Fibroblast of mammary gland (primary cell): ENCODE measurements at places on chromosomes 1 and 21.

DNA sequence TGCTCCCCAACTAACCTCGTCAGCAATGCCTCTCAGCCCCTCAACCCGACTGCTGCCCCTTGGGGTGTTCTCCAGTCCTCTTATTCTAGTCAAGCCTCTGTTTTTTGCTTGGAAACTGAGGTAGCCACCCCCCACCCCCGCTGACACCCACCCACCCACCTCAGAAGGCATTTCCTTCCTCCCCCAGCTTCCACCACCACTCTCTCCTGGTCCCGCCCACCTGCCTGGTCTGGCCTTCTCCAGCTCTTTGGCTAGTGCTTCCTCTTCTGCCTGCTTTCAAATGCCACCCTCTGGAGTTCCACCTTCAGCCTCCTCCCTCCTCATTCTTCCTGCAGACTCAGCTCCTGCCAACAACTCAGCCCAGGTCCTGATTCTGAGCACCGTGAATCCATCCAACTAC lies 35.3 kb downstream of the OLFML2B start:
- no peak for DNase-seq

DNA sequence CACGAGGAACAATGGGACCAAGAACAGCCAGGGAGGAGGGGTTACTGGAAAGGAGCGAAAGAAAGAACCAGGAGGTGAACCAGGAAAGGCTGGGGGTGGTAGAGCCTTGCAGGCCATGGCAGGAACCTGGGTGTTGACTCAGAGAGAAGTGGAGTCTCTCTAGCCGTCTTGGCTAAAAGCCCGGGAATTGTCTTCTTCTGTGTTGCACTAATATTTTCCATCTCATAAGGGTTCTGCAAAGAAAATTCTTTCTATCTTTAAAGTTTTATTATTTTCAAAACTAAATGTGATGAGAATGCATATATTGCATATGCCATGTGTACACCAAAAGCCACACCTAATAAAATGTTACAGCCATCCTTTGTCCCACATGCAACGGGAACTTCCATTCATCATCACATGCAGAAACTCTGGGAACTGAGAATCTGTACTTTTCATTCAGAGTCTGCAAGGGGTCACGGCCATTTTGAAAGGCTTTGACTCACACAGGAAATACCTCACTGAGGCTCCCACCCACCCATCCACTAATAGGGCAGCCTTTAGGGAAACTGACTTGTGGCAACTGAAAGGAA lies 38.0 kb downstream of the ERG start:
- DNase-seq, result peak; percentile 42

- no peak for DNase-seq
These were observed 12.3 kb downstream of the KAZN start for GRCh38 chr1:14610761-14611160.

- peak; percentile 53 for DNase-seq
These were observed 16.9 kb upstream of the MTF2 start for GRCh38 chr1:93061895-93062792.

- no peak for DNase-seq
These were observed 804.4 kb downstream of the BRINP3 start for GRCh38 chr1:189673217-189673616.

- peak; percentile 49 for DNase-seq
These were observed 24.7 kb upstream of the HMGN1 start for GRCh38 chr21:39373634-39374033.

- no peak for DNase-seq
These were observed 1615.8 kb downstream of the PLA2G4A start for GRCh38 chr1:188444526-188444925.

- DNase-seq, result no peak
These were observed 77.5 kb downstream of the LPGAT1 start for GRCh38 chr1:211752951-211753486.

DNA sequence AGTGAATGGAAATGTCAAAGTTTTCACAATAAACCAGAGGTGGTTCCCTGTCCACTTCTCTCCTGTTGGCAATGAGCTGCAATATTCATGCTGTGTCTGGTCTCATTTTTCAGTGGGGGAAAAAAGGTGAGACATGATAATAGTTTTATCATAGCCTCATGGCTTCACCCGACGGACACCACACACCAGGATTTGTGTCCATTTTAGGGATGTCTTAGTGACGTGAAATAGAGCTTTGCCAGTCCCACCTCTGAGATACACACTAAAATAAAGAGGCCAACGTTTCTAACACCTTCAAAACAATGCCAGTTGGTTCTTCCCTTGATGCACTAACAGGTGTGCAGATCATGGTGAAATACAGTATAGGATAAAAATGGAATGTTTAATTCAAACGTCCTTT lies 91.5 kb upstream of the TLR5 start:
- no peak for DNase-seq

DNA sequence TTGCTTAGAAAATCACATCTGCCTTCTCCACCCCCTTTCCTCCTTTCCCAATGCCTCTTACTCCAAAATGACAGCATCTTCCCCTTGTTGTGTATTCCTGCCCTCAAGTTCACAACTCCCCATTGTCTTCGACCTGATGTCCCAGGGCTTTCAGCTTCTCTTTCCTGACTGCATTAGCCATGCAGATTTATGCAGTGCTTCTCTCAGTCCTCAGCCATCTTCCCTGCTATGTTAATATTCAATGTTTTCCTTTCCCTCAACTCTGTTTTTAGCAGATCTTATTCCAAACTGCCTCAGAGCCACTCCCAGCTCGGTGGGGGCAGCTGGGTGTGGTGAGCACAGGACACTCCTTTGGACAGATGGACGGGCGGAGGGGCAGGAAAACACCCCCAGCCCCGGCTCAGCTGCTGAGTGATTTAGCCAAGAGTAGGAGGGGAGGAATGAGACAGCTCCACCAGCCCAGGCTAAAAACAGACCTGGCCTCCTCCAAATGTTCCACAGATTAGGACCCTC lies 71.0 kb downstream of the CD2 start:
- DNase-seq, result no peak

DNA sequence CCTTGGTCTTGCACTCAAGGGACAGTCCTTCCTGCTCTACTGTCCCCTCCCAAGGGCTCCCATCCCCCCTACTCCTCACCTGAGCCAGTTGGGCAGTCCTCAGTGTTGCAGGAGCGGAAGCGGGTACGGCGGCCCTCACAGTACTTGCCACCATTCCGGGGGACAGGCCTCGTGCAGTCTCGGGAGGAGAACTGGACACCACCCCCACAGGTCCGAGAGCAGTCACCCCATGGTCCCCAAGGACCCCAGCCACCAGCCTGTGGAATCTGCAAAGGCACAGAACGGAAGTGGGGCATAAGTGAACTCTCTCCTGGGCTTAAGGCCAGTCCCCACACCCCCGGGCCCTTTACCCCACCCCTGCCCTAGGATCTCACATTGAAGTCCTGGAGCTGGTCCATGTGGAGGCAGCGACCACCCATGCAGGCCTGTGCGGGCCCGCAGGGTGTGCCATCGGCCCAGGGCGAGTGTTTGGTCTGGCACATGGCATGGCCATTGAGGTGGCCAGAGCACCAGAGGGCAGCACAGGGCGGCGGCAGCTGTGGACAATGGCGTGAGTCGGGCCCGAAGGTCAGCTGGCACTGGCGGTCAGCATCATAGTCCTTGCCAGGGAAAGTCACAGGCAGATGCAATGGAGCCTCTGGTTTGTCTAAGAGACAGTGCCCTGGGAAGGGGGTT lies 5.2 kb downstream of the ADAMTS4 start:
- peak; percentile 49 for DNase-seq

- DNase-seq, result no peak
These were observed 10.4 kb downstream of the FGR start for GRCh38 chr1:27624467-27625178.

- no peak for DNase-seq
These were observed 50.4 kb upstream of the NRDC start for GRCh38 chr1:51928896-51929295.

- DNase-seq, result no peak
These were observed 6.3 kb downstream of the CLDN8 start for GRCh38 chr21:30209601-30210000.

GRCh38 chr1:207077470-207078377 lies 10.9 kb upstream of the C4BPB start:
- peak; percentile 81 for DNase-seq

GRCh38 chr1:211579440-211580302 lies 710 bp upstream of the SLC30A1 start:
- DNase-seq, result no peak

- DNase-seq, result no peak
These were observed 22.4 kb upstream of the ZFYVE9 start for GRCh38 chr1:52119301-52120079.

- no peak for DNase-seq
These were observed 9.9 kb upstream of the NPHP4 start for GRCh38 chr1:6001992-6002576.

- DNase-seq, result peak; percentile 51
These were observed 52.4 kb upstream of the SSX2IP start for GRCh38 chr1:84742653-84743052.

DNA sequence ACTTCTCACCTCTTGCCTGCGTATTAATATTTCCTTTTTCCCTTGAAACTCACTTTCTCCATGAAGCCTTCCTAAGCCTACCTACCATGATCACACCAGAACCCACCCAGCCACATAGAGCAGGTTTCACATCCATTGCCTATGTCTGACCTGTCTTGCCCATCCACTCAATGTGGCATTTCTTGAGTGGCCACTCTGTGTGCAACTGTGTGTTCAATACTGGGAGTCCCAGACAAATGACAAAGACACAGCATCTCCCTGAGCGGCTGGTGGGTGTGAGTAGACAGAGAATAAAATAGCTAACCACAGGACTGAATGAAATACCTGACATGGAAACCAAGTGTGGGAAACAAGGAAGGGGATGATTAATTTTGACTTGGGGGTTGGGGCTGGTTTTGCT lies 3.1 kb downstream of the PTGFRN start:
- DNase-seq, result no peak

GRCh38 chr1:160206036-160206389 lies 829 bp downstream of the PEA15 start:
- DNase-seq, result peak; percentile 66

GRCh38 chr1:30808067-30808662 lies 50.6 kb upstream of the LAPTM5 start:
- DNase-seq, result no peak

GRCh38 chr1:15429701-15430149 lies 8.5 kb upstream of the CTRC start:
- peak; percentile 79 for DNase-seq

DNA sequence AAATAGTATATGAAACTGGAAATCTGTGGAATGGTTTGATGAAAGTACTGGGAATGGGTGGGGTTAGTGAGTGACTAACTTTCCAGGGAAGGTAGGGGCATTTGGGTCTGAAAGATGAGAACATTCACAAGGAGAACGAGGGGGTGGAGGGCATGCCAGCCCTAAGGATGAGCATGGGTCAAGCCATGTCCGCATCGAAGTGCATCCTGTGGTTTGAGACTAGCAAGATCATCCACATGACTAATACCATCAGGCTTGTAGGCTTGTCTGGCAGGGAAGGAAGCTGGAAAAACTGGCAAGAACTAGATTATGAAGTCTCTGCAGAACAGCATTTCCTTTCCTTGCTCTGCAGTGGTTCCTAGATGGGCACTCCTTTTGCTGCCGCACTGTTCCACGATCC lies 70.4 kb upstream of the UBE2U start:
- peak; percentile 100 for DNase-seq

DNA sequence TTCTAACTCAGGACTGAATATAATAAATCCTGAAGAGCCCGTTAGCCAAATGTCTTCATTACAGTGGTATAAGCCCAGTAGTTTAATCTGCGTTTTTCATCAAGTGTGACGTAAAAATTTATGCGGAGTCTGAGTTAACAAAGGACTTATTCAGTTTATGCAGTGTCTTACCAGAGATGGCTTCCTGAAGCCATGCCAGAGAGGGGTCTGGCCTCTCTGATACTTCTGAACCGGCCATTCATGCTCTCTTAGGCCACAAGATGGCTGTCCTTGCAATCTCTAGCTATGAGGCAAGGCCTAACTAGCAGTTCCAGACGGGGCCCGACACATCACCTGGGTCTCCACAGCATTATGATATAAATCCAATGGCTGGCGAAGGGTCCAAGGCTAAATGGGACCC lies 101.4 kb downstream of the TEX35 start:
- DNase-seq, result no peak

DNA sequence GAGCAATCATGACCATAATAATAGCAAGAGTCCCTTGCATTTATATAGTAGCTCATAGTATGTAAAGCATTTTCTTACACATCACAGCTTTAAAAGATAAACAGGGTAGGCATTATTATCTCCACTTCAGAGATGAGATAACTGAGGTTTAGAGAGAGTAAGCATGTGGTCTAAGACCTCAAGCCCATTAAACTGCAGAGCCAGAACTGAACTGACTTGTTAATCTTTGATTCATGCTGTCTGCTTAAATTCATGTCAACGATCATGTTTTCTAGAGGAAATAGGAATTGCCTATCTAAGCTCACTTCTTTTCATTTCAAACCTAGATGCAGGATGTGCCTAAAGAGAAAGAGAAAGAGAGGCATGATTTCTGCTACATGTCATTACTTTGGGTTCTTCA lies 524.8 kb downstream of the PTPRC start:
- DNase-seq, result no peak

DNA sequence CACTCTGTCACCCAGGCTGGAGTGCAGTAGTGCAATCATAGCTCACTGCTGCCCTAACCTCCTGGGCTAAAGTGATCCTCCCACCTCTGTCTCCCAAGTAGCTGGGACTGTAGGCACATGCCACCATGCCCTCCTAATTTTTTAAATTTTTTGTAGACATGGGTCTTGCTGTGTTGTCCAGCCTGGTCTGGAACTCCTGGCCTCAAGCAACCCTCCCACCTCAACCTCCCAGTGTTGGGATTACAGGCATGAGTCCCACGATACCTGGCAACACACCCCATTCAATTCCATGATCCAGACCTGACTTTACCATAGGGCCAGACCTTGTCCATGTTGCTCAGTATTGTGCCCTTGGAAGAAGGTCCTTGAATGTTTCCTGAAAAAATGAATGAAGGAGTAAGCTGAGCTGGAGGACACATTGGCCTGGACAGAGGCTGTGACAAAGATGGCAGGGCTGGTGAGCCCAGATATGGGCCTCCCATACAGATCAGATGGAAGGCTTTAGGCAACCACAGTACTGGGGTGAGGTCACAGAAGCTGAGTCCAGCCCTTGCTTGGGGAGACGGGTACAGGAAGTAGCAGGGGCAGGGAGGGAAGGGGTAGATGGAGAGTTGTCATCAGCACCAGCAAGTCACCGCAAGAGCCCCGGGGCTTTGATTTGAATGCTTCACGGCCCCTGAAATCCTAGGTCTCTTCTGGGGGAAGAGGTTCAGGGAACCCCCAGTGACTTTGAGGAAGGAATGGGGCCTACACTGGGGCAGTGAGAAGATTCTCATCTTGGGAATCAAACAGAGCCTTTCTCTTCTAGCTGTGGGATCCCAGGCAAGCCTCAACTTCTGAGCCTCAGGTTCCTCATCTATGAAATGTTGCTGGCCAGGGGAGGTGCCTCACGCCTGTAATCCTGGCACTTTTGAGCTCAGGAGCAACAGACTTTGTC lies 40.1 kb upstream of the DMBX1 start:
- DNase-seq, result no peak
